NCI-H1092 (cell line): ENCODE measurements at places on chromosomes 6 and 20.

GRCh38 chr20:50467718-50468356 is 42.3 kb upstream of the PTPN1 start:
- no peak for DNase-seq

GRCh38 chr6:14126191-14126590 is 8.6 kb downstream of the CD83 start:
- DNase-seq, result no peak

DNA sequence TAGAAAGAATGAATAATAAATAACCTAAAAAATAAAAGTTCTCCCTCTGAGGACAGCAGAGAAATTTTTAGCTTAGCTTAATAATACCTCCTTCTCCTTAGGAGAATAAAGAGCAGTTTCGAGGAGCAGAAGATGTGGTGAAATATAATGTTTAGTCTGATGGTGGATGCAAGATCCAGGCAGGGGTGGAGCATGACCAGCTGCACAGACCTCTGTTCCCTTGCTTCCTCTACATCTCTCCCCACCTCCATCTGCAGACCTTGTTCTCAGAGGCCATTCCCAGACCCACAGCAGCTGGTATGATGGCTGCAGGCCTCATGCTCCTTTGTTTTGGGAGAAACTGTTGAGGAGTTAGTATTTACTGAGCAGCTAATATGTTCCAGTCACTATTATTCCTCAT is 1.5 kb downstream of the BTN3A2 start:
- DNase-seq, result no peak

GRCh38 chr6:144722154-144722737 is 437.1 kb downstream of the UTRN start:
- no peak for DNase-seq

DNA sequence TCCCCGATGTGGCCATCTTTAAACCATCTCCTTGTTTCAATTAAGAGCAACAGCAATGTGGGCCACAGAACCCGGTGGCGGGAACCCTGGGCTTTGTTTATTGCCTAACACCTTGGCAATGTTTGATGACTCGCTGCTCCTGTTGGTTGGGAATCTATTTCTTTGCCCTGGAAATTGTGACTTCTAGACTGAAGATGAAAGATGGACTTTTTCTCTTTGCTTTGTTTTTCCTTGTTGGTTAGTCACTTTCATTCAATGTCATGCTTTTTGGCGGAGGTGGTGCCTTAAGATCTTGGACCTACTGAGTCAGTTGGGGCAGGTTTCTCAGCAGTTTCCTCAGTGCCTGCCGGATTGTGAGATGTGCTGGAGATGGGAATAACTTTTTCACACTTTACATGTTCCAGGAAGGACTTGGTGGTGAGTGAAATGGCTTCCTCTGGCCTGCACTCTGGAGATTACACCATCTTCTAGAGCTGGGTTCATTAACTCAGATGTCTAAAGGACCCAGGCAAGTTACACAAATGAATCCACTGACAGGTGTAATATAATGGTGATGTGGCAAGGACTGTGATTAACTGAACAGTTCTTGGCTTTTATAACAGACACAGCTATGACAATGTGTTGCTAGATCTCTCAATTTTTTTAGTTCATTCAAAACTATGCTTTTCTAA is 56.3 kb downstream of the TSHZ2 start:
- DNase-seq, result no peak

- no peak for DNase-seq
Observed at GRCh38 chr20:39873286-39873685, 815.8 kb downstream of the MAFB start.

DNA sequence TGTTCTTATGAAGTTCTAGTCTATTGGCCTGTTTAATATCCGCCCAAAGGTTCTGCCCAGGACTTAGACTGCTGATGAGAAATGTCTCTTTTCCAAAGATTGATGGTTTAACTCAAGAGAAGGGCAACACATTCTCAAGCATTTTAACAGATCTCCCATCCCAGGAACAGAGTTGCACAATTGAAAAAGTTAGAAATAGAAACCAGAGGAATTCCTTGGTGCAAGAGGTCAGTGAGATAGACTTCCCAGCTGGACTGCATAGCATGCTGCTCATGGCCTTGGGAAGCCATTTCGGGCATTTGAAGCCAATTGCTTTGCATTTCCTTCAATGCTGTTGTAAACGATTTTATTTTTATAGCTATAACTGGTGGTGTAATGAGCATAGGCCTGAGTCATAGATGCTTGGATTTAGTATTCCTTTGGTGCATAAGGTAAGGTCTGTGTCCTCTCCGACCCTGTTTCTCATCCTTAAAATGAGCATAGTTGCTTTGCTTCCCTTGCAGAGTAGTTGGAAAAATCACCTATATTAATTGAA is 292.2 kb upstream of the JAG1 start:
- DNase-seq, result no peak

GRCh38 chr6:129884211-129884610 is 23.1 kb upstream of the TMEM244 start:
- no peak for DNase-seq

- no peak for DNase-seq
Observed at GRCh38 chr20:44692932-44693480, 22.2 kb upstream of the CCN5 start.

DNA sequence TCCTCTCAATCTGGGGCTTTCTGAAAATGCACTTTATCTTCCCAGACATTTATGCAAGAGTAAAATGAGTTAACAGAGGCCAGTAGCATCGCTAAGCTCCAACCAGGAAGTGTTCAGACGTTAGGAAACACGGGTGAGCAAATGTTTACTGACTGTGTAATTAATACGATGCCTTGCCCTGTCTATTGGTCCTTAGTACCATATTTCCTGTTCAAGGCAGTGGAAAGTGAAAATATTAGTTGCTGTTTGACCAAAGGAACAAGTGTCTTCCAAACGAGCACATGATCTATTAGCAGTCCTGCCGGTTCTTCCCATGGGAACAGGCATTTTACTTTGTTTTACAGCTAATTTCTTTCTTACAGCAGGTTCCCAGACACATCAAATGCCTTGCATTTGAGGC is 311.1 kb upstream of the JAG1 start:
- no peak for DNase-seq

DNA sequence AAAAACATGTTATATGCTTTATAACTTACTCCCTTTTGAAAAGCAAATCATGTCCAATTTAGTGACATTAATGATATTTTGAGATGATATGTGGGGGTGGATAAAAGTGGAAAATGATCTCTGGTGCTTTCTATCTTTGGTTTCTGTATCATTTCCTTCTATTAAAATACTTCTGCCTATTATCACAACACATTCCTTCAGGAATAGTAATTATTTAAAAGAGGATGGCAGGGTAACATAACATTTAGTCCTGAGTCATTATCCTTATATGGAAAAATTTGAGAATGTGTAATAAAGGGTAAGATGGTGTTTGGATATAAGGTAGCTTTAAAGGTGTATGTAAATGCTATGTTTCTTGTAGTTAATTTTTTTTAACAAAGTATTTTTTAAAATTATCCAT is 657.7 kb downstream of the PHF3 start:
- no peak for DNase-seq
